ENCODE measurements at places on chromosomes 7 and 10.
A peak's percentile ranks its signal among the peaks of the same experiment; 100 is the strongest.

DNA sequence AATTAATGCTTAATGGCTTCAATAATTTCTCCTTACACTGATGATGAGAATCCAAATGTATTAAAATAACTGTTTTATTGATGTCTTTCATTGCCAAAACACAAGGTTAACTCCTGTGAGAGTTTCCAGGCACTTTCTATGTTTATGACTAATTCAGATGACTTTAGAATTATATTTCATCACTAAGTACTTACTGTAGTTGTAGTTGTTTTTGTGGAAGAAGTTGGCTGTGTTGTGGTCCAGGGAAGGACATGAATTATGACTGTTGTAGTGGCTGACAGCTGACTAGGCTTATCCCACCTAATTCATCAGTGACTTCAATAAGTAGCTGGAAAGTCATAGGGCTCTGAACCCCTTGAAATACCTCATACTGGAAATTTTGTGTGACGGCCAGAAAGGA lies 254.8 kb downstream of the HGF start:
- no peak for DNase-seq

- DNase-seq: no peak
Measured at GRCh38 chr7:143205560-143206293, 16.1 kb upstream of the TAS2R40 start.

DNA sequence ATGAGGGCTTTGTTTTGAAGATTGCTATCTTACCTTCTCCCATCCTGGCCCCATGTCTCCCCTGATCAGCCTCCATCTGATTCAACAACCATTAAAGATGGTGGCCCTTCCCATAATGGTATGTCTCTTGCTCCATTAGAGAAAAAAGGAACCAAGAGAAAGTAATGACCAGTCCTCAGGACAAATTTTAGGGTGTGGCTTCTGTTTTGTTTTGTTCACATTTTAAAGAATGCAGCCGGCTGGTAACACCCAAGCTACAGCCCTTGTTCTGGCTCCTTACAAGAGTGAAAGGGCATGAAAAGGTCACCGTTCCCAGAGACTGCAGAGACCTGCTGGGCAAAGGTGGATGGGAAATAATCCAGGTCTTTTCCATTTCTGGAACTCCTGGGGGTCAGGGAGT lies 287.9 kb upstream of the NEBL start:
- DNase-seq: no peak

DNA sequence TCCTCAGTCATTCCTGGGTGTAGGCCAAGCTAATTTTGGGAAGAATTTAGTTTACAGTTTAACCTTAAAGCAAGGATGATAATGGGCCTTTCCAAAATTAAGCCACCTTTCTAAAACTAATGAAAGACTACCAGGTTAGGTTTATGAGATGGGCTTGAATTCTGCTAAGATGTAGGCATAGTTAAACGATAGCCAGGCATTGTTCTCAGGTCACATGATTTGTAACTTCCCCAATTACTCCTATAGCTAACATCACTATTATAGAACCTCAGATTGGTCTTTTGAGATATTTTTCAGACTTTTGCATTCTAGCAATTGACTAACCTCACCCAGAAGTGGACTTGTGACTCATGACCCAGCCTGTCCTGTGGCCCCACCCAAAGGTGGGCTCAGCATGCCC lies 7.0 kb upstream of the NUB1 start:
- no peak for DNase-seq

- DNase-seq: peak; percentile 20
Measured at GRCh38 chr10:117374506-117375359, 507 bp downstream of the PDZD8 start.

GRCh38 chr7:152128741-152129461 lies 103.4 kb downstream of the GALNT11 start:
- no peak for DNase-seq

GRCh38 chr7:66198469-66198868 lies 6.7 kb upstream of the TPST1 start:
- DNase-seq: no peak

DNA sequence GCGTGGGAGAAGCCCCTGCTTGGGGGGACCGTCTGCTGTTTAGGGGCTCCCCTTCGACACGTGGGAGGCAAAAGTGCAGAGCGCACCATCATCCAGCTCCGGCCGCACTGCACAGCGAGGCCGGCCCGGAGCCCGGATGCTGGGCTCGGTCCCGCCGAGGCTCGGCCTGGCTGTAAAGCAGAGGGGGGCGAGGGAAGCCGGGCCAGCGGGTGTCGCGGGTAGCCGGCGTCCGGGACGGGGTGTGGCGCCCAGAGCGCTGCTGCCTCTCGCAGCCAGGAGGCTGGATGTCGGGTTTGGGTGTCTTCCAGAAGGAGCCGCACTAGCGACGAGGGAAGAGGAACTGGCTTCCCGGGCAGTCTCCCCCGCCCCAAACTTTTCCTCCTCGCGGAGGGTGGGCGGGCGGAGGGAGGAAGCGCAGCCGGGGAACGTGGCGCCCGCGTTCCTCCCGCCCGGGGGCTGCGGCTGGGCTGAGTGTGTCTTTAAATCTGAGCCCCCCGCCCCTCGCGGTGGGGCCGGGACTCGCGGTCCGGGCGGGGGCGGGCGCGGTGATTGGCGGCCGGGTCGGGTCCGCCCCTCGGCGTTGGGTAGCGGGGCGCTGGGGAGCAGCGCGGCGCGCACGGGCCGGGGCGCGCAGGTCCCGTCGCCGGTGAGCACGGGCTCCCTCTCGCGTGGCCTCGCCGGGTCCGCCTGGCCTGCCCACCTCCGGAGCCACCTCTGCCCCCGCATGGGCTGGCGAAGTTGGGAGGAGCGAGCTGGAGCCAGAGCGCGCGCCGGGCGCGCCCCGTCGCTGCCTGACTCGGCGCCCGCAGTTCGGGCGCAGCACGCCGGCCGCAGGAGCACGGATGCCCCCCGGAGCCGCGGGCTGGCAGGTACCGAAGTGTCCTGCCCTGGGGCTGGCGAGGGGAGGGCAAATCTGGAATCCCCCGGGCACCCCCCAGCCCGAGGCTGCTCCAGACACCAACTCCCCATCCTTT lies at the start of gene PALD1:
TSS of gene PALD1 (plus strand) at position 577 of the 974 bp plus-strand sequence. CDS start 47,185 bp downstream, outside the sequence.
- DNase-seq: peak; percentile 65

GRCh38 chr10:79939969-79940368 lies 8.9 kb downstream of the SFTPD start:
- no peak for DNase-seq

DNA sequence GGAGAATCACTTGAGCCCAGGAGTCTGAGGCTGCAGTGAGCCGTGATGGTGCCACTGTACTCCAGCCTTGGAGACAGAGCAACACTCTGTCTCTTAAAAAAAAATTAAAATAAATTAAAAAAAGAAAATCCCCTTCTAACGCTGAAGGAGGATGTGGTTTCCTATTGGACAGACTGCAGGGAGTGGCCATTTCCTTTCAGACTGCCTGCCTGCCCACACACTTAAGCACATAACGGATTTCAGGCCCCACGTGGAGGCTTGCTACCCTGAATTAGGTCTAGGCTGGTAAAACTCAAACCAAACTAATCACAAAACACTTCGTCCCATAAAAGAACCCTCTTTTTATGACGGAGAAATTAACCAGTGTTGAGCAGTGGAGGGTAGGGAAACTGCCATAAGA lies 34.0 kb downstream of the GATA3 start:
- no peak for DNase-seq

DNA sequence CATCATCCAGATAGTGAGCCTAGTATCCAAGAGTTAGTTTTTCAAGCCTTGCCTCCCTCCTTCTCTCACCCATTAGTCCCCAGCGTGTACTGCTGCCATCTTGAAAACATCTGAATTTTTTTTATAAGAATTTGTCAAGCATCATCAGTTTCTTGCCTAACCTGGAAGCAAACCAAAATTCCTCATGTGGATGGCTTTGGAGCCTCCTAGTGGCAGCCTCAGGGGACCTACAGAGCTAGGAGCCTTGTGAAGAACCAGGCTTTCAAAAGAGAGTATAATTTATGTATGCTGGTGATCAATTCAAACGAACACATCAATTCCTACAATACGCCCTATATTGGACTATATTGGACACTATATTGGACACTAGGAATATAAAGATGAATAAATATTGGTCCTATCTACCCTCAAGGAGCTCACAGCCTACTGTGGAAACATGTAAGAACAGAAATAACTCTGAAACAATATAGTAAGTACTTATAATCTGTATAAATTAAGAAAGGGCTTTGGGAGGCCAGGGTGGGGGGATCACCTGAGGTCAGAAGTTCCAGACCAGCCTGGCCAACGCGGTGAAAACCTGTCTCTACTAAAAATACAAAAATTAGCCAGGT lies 63.4 kb downstream of the HPSE2 start:
- DNase-seq: no peak

DNA sequence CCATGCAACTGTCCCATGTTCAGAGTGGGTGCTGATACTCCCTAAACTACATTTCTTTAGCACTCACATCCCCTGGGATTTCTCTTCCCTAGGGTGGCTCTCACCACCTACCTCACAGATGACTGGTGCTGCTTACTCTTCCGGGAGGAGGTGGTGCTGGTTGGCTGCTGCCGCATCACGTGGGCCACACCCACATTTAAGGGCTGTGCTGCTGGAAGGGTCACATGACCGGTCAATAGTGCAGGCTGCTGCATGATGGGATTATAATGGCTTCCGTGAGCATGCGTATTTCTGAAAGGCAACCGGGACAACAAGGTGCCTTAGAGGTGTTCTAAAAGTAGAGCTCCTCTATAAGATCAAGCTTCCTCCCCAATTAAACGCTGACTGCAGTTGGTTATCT lies 76.8 kb downstream of the CLEC2L start:
- no peak for DNase-seq

GRCh38 chr7:90180011-90180585 lies 25.8 kb downstream of the STEAP1 start:
- DNase-seq: no peak

DNA sequence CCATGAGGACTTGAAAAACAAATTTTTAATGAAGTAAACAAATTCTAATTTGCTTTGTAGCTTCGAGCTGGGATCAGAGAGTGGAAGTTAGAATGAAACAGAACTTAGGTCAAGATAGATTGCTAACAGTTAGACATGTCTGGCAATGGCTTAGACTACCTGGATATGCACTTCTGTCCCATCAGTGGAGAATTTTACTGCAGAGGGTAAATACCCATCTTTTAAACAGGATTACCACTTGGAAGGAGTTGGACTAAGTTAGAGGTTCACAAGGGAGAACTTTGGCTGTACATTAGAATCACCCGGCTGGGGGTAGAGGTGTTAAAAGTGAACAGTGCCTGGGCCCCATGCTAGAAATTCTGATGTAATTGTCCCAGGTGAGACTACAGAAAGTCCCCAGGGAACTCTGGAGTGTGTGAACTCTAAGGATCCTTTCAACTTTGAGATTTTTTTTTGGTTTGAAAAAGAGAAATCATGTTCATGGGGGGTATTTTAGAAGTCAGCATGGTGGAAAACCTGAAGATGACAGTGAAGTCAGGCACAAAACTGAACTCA lies 35.5 kb downstream of the ENTPD1 start:
- no peak for DNase-seq

GRCh38 chr7:48217753-48218152 lies 46.5 kb downstream of the ABCA13 start:
- DNase-seq: no peak

GRCh38 chr7:101535351-101535751 lies 93.7 kb downstream of the MYL10 start:
- no peak for DNase-seq

DNA sequence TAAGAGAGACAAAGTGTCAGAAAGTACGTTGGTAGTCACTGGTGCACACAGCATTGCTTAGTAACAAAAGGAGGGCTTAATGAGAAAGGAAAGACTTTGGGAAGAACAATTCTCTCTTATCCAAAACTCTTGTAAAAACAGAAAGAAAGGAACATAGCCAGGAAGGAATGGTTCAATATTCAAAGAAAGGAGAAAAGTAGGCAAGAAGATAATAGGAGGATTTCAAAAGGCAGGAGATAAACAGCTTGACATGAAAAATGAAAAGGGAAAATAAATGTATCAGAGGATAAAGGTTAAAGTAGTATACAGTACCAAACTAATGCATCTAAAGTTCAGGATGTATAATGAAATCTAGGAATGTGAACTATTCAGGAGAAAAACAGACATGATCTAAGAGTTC lies 20.1 kb downstream of the ZFAND4 start:
- DNase-seq: no peak
